Stimulated activated CD4-positive, alpha-beta T cell treated with anti-CD3 and anti-CD28 coated beads, Interleukin-1b, Interleukin-23, amount 100 ng/mL, for 24 hours (primary cell): ENCODE measurements at places on chromosomes 11 and 22.

GRCh38 chr11:20599221-20600019 lies at the start of gene SLC6A5:
TSS of gene SLC6A5 (plus strand) at chr11:20599608. CDS start at chr11:20599673, 65 bp downstream.
- DNase-seq, result no peak

DNA sequence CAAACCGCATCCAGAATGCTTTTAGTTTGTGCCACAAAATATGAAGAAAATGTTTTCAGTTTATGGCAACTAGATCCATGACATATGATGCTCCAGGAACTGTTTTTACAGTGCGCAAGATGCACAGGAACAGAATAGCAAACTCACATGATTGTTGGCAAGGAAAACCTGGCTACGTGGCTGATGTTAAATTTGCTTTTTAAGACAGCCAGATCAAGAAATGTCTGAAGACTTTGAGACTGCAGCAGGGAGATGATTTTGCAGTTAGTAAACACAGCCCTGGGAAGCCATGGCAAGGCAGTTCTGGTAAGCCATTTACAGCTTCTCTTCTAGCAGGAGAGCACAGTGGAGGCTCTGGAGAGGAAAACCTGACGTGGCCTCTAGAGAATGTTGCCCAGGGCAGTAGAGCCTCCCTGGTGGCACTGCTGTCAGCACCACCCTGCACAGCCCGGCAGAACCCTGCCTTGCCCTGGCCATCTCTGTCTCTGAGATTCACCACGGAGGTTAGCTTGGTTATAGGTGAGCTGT lies 69.8 kb upstream of the TNRC6B start:
- no peak for DNase-seq

DNA sequence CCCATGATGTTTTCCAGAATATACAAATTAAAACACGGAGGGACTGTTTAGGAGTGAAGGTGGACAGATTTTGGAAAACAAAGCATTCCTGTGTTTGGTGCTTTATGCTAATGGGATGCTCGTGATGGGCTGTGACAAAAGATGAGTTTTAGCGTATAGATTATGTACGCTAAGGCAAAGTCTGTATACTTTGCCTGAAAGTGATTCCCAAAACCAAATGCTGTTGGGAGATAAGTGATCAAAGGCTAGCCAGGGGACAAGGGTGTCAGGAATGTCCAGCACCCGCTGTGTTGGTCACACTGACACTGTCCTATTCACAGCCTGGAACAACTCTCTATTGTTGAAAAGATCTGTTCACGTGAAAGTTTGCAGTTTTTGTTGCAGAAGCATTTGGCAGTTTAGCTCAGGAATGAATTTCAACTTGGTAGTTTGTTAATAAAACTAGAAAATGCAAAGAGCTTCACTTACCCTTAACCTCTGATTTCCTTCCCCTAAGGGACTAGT lies 1.5 kb downstream of the JAM3 start:
- DNase-seq, result no peak

- no peak for DNase-seq
Measured at GRCh38 chr11:16809886-16810668, 71.6 kb downstream of the C11orf58 start.

DNA sequence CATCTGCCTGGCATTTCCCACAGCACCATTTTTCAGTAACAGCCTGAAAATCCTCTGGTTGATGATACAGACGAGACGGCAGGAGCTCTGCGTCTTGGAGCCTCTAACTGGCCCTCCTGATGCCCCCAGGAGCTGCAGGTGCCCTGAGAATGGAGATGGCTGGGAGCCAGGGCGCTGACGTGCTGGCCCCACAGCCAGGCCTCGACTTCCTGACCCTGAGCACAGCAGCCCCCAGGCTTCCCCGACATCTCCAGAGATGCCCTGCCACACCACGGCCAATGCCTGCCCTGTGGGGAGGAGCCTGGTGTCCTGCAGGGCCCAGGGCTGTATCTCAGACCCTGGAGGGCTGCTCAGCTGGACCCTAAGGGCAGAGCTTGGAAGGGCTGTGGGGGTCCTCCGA lies 21.5 kb downstream of the TOLLIP start:
- DNase-seq, result no peak

DNA sequence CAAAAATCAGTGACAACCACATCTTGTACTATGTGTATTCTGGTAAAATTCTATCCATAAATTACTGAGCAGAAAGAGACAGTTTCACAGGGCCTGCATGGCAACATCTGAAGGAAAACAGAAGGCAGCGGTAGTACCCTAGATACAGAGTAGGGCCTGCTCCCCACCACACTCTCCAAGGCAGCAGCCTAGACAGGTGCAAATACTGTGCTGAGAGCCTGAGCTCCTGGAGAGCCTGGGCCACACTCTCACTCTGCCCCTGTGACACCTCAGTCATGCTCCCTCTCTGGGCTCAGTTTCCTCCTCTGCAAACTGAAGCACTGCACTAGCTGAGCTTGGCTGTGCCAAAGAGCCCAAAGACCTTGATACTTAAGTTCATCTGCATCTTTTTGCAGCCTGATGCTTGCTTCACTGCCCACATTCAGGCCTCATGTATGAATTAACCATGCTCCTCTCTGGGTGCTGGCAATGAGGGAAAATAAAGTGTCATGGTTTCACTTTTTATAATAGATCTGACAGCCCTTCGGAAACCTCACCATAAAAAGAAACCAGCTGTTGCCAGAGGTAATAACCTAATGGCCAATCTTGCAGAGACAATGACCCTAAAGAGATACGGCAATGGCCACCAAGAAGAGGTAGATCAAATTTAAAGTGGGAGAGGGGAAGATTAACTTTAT lies 104.7 kb downstream of the PLEKHA7 start:
- no peak for DNase-seq

- no peak for DNase-seq
Measured at GRCh38 chr11:9516113-9516512, 55.3 kb downstream of the ZNF143 start.

DNA sequence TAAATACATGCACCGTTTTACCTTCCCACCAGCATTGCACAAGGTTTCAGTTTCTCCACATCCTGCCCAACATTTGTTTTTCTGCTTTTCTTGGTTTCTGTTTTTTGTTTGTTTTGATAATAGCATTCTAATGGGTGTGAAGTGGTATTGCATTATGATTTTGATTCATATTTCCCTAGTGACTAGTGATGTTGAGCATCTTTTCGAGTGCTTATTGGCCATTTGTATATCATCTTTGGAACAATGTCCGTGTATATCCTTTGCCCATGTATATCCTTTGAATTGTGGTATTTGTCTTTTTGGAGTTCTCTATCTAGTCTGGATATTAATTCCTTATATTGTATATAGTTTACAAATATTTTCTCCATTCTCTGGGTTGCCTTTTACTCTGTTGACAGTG lies 2914.8 kb upstream of the OR11H1 start:
- no peak for DNase-seq

- DNase-seq, result no peak
Measured at GRCh38 chr22:44225812-44226211, 45.1 kb downstream of the PARVG start.

- DNase-seq, result no peak
Measured at GRCh38 chr11:2945031-2945756, 16.0 kb upstream of the PHLDA2 start.

GRCh38 chr11:94574193-94574961 lies 7.2 kb downstream of the PIWIL4 start:
- no peak for DNase-seq

GRCh38 chr22:29795663-29796062 lies 28.5 kb downstream of the UQCR10 start:
- no peak for DNase-seq
